ENCODE measurements at places on chromosomes 13 and 19.
A peak's percentile ranks its signal among the peaks of the same experiment; 100 is the strongest.

- no peak for DNase-seq
These were observed 131.7 kb downstream of the KLF5 start for GRCh38 chr13:73190477-73190876.

DNA sequence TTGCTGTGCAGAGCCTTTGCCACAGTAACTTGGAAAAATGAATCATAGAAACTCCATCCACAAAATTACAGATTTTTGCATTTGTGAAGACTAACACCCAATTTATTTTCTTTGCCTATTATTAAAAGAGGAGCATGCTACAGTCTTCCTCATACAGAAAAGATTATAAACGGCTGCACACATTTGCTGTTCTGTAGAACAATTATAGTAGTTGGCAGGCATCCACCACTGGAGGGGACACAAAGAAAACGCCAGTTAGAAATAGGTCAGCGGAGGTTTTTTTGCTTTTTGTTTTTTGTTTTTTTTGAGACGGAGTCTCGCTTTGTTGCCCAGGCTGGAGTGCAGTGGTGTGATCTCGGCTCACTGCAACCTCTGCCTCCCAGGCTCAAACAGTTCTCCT, 51.6 kb downstream of the SACS start:
- peak; percentile 69 for DNase-seq

- no peak for DNase-seq
These were observed 6.7 kb upstream of the WIZ start for GRCh38 chr19:15456441-15456840.

DNA sequence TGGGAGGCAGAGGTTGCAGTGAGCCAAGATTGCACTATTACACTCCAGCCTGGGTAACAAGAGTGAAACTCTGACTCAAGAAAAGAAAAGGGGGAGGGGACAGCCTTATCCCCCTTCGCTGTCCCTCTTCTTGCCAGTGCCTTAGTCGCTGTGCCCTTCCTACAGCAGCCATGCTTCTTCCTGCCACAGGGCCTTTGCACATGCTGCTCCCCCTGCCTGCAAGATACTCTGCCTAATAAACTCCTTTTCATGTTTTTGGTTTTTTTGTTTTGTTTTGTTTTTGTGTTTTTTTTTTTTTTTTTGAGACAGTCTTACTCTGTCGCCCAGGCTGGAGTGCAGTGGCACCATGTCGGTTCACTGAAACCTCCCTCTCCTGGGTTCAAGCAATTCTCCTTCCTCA, 21.4 kb downstream of the NWD1 start:
- no peak for DNase-seq

DNA sequence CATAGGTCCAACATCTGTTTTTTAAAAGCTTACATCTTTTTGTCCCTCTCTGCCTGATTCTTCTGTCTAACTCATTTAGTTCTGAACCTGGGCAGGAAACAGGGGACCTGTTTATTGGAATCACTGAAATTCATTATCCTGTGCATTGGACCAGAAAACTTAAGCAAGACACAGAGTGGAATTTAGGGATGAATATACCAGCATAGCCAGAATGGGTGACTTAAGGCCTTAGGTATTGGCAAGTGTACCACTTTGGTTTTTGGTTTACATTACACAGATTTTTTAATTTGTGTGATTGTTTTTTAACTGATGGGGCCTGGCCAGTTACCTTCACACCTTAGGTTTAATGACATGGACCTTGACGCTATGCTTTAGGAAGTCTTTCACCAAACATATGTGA, 232.5 kb downstream of the GPC5 start:
- DNase-seq, result no peak

GRCh38 chr19:18016209-18016910, 8.4 kb downstream of the ARRDC2 start:
- no peak for DNase-seq

- no peak for DNase-seq
These were observed at the start of gene ERICH4 for GRCh38 chr19:41442473-41443355. Gene ERICH4, plus strand, starts transcription at chr19:41443156. Its CDS starts 14 bp downstream, at chr19:41443170.

DNA sequence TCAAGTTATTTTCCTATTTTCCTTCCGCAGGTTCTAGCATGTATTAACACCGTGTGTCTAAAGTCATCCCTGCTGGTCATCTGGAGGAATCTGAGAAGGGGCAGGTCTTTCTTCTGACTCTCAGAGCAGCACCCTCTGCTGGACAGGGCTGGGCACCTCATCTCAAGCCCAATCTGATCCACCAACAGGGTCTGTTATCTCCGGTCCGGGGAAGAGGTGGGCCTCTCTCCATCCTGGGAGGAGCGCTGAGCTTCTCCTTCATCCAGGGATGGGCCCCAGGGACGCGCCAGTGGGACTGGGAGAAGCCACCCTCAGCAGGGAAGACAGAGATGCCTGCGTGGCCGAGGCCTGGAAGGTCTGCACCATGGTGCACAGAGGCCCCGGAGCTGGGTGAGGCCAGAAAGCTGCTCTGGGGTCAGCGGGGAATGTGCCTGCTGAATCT, 26.0 kb upstream of the ZNF331 start:
- DNase-seq, result peak; percentile 64

- DNase-seq, result no peak
These were observed 109.8 kb downstream of the POSTN start for GRCh38 chr13:37488726-37489125.

DNA sequence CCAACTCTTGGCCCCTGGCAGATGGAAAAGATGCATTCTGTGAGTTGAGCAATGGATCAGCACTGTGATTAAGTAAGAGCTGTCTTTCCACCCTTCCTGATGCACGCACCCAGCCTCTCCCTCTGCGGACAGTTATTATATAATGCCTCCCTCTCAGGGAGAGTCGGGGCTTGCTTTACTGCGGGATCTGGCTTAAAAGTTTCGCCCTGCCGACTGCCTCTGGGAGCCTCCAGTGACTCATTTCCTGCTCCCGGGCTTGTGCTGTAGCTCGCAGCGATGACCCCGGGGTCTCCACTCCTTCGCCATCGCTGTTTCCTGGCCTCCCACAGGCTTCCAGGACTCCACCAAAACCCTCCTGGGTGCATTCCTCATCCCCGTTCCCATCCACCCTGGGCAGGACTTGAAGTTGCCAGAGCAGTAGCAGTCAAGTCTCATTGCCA, 107.4 kb upstream of the SLC7A1 start:
- DNase-seq, result no peak

GRCh38 chr19:55486971-55487923, 989 bp upstream of the SSC5D start:
- DNase-seq, result no peak

DNA sequence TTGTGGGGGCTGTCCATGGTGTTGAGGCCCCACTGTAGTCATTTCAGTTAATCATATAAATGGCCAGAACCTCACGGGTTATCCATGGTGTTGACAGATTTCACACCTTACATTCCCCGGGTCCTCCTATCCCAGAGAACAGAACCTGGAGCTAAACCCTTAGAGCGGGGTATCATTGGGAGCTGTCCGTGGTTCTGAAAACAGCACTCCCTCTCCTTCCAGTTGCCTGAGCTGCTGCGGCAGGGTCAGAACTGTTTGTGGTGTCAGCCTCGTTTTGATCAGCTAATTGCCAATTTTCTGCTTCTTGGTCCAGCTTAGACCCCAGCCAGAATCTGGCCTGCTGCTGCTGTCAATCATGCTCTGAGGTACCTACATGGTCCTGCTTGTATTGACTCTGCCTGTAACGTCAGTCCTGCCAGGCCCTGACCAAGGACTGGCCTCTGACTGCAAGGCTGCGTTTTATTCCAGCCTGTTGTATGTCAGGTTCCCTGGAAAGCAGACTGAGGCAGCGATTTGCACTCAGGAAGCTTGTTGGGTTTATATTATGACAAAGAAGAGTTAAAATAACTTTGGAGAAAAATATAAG, 55.8 kb upstream of the KCTD15 start:
- no peak for DNase-seq

- no peak for DNase-seq
These were observed 200.1 kb downstream of the MZT1 start for GRCh38 chr13:72527333-72527732.

- DNase-seq, result no peak
These were observed 237.6 kb upstream of the MAB21L1 start for GRCh38 chr13:35714121-35714520.

DNA sequence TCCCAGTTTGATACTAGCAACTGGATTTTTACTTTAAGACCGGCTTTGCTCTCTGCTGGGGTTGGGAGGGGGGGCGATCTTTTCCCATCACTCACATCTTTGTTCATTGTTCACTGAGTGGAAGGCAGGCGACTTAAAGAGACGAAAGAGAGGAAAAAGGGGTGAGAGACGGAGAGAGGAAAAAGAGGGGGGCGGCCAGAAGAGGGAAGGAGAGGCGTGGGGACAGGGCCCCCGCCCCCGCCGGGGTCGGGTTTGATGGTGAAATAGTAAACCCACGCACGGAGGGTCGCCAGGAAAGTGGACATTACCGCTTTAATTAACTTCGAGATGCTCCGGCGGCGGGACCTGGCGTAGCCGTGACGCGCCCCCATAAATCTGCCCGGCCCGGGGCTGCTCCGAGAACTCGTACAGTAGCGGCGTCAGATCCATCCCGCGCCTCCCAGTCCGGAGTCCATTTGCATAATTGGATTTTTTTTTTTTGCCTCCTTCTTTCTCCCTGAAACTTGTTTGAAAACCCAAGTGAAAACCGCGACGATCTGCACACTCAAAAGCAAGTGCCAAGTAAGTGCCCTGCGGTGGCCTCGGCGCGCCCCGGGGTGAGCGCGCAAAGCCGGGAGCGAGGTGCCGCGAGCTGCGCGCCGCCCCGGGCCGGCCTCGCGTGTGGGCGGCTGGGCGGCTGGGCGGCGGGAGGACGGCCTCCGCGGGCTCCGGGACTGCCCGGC, 143.9 kb upstream of the ZNF536 start:
- DNase-seq, result peak; percentile 12

DNA sequence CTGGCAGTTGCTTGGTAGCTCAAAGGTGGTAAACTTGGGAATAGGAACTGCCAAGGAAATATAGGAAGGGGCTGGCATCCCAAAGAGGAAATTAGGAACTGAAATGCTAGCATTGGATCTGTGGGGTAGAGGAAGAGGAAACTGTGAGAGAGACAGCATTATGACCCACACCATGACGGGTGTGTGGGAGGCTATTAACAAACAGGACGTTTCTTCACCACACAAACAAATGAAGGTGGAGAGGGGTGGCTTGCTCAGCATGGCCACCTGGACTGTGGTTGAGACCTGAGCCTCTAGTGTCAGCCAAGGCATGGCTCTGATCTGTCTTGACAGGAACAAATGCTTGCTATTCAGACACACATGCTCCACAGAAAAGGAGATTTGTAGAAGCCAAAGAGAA, 178.2 kb downstream of the B3GLCT start:
- DNase-seq, result no peak

- no peak for DNase-seq
These were observed at the start of gene CBARP for GRCh38 chr19:1237754-1238368. Gene CBARP, minus strand, starts transcription at chr19:1238005. Its CDS starts 1,905 bp downstream, at chr19:1236100.

GRCh38 chr13:97809576-97809975, 143.9 kb upstream of the IPO5 start:
- DNase-seq, result no peak

DNA sequence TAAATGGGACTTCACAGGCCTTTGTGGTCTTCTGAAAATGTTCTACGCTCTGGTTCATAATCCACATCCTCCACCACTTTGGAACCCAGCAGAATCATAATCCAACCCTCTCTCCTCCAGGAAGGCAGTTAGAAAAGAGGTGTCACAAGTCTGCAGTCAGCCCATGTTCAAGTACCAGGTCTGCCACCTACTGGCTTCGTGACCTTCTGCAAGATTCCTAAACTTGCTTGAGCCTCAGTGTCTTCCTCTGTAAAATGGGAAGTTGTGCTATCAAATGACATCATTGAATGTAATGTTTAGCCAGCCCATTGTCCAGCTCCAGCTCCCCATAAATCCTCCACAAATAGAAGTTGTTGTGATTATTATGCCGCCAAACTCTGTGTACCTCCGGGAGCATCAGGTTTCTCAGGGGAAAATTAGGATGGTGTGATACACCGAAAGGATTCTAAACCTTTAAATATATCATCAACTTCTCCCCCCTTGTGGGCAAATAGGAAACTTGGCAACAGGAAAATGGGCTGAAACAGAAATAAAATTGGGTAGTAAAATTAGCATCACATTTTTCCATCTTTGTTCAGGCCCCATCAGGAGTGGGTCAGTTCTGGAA, 109.7 kb downstream of the NUFIP1 start:
- no peak for DNase-seq

DNA sequence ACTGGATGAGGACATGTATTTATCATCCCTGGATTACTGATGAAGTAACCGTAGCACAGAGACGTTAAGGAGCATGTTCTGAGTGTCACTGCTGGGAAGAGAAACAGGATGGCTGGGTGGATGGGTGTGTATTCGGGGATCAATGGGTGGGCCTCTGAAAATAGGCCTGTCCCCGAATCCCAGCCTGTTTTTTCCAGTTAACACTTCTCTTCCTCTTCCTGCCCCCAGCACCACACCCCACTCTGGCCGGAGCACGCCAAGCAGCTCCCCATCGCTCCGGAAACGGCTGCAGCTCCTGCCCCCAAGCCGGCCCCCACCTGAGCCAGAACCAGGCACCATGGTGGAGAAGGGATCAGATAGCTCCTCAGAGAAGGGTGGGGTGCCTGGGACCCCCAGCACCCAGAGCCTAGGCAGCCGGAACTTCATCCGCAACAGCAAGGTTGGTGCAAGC, 8.8 kb downstream of the GRAMD1A start:
- DNase-seq, result no peak

GRCh38 chr19:55901369-55902079, 30.6 kb downstream of the NLRP13 start:
- DNase-seq, result no peak

DNA sequence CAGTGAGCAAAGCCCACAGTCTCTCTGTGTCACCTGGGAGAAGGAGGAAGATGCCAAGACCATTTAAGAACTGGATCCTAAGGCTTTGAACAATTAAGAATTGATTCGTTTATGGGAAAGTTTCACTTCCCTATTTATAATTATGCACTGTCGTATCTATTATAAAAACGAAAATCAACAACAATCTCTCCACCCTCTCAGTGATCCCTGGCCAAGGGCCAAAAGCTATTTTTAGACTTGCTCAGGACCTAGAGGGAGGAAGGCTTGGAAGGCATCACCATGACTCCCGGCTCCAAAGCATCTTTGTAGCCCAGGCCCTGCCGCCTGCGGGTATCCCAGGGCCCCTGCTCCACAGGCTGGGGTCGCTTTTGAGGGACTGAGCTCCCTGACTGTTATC, 1.3 kb downstream of the RHPN2 start:
- DNase-seq, result no peak

GRCh38 chr13:32093006-32093405, 61.4 kb downstream of the FRY start:
- DNase-seq, result no peak

DNA sequence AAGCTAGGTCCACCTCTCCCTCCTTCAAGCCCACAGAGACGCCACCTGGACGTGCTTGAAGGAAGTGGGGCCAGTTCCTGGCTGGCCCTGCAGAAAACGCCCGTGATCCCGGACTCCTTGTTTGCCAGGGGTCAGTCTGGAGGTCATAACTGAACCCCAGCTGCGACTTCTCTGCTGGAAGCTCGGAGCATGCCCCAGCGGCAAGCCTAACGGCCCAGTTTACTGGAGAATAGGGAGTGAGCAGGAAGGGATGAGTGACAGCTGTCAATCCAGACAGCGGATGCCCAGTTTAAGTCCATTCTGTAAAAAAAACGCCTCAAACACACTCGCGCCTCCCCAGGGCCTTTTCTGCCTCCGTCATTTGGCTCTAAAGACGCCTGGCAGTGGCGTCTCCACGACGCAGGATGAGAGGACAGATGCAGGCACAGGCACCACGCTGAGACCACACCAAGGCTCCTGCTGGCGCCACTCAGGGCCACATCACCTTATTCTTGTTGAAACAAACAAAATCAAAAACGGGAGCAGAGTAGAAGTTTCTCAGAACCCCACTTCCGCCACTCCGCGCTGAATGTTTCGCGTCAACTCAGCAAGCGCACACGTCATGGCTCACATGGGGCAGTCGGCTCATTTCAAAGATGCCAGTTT, 57.6 kb downstream of the RASA3 start:
- DNase-seq, result no peak
